H4 (cell line): ENCODE measurements at places on chromosomes 12 and 14. TPM values are rescaled to one million over a fixed set of nuclear protein-coding genes. Genes with fewer than 3 reads are reported as not detected.

DNA sequence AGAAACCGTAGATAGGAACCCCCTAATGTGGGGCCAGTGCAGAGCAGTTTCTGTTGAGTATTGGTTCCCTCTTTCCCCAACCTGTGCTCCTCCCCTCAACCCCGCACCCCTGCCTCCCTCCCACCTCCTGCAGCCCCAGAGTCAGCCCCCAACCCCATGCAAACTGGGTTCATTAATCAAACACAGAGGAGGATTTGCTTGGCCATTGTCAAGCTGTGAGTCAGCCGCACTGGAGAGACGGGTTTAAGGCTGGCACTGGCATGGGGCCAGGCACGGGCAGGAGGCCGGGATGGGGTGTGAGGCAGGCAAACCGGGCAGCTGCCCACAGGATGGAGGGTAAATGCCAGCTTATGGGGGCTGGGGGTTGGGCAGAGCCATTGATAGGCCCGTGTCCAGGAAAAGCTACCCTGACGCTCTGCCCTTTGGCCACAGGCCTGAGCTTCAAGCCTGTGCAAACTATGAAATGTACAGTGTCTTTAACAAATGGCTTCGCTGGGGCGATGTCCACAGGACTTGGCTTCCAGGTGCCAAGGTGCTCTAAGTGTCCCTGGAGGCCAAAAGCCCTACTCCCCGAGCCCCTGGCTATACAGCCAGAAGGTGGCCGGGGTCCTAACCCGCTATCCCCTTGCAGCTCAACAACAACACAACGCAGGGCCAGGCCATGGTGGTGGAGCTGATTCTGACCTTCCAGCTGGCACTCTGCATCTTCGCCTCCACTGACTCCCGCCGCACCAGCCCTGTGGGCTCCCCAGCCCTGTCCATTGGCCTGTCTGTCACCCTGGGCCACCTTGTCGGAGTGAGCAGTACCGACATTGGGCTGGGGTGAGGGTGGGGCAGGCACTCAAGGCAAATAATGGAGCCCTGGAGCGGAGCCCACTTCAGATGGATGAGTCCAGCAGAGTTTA lies 1.4 kb downstream of the AQP5 start:
- DNase-seq = peak; percentile 74

- DNase-seq = no peak
Observed at GRCh38 chr12:29053567-29053966, 95.5 kb upstream of the FAR2 start.

GRCh38 chr14:70654632-70655031 lies 12.9 kb downstream of the TTC9 start:
- no peak for DNase-seq

DNA sequence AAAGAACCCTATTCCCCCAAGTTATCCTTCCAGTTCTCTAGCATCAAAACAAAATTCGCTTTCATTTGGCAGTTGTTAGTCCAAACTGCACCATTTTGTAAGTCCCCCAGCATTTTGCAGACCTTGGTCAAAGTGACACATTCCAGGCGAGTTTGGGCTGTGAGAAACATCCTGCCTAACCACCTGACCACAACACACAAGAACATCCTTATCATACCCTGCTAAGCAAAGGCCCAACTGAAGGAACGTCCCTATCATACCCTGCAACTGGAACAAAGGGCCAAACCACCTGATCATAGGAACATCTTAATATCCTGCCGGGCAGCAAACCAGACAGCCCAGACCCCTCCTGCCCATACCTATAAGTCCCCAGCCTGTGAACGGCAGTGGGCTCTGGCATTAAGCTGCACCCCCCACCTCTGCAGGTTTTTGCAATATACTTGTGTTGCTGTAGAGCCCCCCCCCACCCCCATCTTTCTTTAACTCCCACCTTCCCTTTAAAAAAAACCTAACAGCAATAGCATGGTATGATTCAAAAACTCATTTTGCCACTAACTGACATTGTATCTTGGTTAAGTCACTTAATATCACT lies 2.7 kb downstream of the PCNX4 start:
- peak; percentile 71 for DNase-seq

DNA sequence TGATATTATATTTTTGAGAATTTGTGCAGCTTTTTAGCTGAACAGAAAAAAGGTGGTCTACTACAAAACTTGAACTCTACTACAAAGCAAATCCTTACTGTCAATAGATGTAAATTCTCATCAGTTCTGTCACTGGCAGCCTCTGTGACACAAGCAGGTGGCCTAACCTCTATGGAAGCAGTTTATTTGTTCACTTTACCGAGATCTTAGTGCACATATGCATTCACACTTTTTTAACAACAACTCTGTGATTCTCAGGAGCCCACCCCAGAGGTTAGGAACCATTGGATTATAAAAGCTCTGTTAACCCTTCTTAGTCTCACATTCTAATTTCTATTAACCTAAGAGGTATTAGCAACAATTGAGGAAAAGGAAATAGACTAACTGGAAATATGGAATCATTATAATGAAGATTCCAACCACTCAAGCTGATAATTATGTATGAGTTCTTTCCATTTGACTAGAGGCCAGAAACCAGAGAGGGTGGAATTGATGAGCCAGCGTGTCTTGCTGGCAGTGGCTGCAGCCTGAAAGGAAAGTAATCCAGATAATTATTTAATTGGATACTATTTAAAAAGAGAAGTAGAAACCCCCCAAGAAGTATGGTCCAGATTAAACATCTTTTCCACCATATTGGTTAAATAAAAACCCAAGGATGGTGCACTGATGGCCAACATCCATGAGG lies 451.1 kb downstream of the TMEM117 start:
- DNase-seq = no peak

GRCh38 chr12:4118017-4118510 lies 155.5 kb upstream of the CCND2 start:
- DNase-seq = no peak

- DNase-seq = no peak
Observed at GRCh38 chr12:14795028-14795448, 8.2 kb downstream of the WBP11 start.

GRCh38 chr12:119835068-119835467 lies 42.1 kb downstream of the CIT start:
- no peak for DNase-seq

DNA sequence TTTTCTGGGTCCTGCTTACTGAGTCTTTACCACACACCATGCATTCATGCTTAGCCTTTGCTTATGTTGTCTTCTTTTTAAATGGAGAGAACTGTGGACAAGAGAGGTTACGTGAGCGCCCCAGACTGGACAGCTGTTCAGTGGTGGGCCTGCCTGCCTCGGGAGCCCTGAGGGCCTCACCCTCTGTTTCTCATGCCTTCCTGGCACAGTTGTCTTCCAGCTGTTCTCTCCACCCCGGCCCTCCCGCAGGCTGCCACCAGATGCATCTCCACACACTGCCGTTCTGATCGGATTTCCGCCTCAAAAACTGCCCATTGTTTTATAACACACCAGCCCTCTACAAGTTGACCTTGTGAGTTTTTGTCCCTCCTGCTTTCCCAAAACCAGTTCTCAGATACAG lies 100.8 kb downstream of the SAMD4A start:
- no peak for DNase-seq

DNA sequence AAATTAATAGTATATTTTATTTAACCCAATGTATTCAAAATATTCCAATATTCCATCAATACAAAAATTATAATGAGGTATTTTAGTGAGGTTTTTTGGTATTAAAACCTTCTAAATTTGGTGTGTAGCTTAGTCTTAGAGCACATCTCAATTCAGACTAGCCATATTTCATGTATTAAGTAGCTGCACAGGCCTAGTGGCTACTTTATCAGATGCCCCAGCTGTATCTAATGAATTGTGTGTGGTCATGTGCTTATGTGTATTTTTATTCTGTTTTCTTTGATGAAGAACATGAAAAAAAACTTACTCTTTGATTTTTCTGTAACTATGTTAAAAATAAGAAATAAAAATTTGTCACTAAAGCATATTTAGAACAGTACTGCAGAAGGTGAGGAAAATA lies 13.2 kb downstream of the ACTR10 start:
- no peak for DNase-seq

DNA sequence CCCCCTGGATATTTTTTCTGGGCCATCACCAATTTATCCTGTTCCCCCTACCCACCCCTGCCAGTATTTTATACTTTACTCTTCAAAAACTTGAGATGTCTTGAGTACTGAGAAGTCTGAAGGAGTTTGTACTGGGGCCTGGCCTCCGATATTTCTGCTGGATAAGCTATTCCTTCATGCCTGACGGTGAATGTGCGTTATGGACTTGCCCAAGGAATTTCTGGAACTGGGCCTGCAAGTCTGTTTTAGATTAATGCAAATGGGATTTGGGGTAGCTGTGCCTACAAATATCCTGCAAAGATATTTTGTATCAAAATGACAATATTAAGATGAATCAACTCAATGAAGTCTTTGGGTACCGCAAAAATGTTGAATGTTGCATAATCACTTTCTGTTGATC lies at the start of gene PTCSC3:
TSS of gene PTCSC3 (minus strand) at position 199 of the 400 bp plus-strand sequence.
- DNase-seq = no peak

DNA sequence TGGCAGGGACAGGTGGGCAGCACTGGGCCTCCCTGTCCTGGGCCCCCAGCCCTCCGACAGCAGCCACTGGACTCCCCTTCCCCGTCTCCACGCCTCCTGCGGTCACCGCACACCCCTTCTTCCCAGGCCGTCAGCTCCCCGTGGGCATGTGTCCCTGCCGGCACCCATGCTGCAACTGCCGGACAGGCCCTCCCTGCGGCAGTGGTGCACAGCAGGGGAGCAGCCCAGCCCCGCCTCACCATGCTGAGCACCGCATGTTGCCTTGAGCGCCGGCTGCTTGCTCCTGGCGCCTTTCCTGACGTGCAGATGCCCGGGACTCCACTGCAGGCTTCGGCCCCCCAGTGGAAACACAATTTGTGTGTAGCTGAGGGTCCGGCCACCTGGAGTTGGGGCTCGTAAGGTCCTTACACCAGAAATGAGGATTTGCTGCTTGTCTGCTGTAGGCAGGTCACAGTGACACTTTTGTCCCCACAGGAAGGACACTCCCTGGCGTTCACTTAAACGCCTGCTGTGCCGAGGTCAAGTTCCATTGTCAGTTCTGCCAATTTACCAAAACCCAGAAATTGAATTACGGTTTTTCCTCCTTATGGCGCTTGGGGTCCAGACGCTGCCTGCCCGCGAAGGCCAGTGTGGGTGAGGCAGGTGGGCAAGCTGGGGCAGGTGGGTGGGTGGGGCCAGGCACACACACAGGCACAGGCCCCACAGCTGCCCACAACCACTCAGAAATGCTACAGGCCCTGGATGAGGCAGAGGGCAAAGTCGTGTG lies 28.2 kb upstream of the MMP17 start:
- no peak for DNase-seq

DNA sequence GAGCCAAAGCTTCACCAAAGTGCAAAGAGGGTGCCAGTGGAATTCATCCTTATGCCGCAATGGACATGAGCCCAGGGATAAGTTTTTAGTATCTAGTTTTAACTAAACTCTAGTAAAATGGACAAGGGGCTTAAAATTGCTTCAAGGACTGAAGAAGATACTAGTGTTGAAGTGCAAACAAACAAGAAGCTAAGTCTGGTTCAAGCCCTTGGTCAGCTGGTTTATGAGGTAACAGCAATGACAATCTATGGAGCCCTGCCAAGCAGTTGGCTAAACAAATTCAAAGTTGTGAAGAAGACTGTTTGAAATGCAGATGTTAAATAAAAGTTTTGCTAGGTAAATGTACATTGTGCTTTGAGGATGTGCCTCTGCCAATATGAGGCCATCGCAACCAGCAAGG lies 209.4 kb downstream of the KTN1 start:
- DNase-seq = no peak

The ZNF839 gene
- total RNA-seq = 2.7 and 5.0 TPM in 2 replicates

The SLC2A13 gene
- 3.7 and 3.8 TPM in 2 replicates for total RNA-seq

The RIMKLB gene
- total RNA-seq = 15.9 and 18.6 TPM in 2 replicates

The PMCH gene
- not detected in 2 replicates for total RNA-seq

The EXOC3L4 gene
- total RNA-seq = not detected in 2 replicates
